Esophagus squamous epithelium (tissue), 5 donors: ENCODE measurements at places on chromosomes 5 and 9.

DNA sequence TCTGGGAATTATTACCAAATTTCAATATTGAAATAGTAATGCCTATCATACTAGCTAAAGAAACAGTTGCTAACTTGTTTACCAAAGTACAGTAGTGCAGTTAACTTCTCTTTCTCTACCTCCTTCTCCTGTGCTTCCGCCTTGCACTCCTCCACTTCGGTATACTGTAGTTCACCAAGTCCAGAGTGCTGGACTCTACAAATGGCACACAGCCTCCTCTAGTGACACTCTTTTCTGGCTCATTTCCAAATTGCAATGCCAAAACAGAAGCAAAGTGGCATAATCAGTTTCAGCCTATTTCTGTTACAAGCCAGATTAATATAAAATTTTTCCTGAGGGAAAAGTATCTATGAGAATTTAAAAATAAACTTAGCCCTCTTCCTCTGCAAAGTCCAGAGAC lies 86.0 kb upstream of the RASGRF2 start:
- DNase-seq = no peak

DNA sequence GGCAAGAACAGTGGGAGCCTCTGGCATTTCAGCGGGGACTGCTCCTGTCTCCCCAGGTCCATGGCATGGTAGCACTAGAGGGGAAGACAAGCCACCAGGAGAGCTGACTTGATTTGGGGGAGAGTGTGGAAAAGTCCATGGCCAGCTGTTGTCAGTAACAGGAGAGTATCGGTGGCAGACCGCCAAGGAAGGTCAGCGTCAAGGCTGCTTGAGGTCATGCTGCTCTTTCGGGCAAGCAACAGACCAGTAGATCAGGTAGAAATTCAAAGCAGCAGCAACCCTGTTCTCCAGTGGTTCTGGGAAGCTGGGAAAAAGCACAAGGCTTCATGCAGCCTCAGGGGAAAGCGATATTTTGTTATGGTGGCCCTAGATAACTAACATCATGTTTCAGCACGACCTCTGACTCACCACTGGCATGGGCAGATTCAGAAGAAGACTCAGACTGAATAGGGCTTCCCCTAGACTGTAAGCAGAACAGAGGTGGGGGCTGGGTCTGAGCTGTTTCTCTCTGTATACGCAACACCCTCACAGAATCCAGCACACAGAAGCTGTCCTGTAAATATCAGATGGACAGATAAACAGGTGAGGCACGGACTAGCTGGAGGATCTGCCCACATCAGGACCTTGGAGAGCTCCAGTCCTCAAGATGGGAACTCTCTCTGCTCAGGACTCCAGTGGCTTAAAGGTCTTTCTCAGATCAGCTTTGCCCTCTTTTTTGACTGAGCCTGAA lies 35.2 kb upstream of the PLEKHG4B start:
- DNase-seq = no peak

- DNase-seq = no peak
These were observed 79.1 kb upstream of the RARS1 start for GRCh38 chr5:168407211-168407610.

- DNase-seq = no peak
These were observed 50.1 kb upstream of the RETREG1 start for GRCh38 chr5:16666883-16667398.

DNA sequence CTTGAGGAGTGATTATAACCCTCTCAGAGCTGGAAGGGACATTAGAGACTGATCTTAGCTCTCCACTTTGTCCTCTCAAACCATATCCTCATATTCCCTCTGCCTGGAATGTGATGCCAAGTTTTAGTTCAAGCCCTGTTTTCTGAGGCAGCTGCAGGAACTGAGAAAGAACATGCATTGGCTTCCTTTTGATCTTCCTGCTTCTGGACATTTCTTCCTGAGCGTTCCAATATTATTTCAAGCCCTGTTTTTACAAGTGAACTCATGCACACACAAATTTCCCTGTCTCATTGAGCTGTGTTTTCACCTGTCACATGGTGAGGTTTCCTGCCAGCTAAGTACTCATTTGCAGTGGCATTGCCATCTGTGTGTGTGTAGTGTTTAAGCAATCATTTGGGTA lies 17.0 kb downstream of the FOCAD start:
- DNase-seq = no peak

- DNase-seq = no peak
These were observed 169.6 kb downstream of the SLC24A2 start for GRCh38 chr9:19619221-19619620.

DNA sequence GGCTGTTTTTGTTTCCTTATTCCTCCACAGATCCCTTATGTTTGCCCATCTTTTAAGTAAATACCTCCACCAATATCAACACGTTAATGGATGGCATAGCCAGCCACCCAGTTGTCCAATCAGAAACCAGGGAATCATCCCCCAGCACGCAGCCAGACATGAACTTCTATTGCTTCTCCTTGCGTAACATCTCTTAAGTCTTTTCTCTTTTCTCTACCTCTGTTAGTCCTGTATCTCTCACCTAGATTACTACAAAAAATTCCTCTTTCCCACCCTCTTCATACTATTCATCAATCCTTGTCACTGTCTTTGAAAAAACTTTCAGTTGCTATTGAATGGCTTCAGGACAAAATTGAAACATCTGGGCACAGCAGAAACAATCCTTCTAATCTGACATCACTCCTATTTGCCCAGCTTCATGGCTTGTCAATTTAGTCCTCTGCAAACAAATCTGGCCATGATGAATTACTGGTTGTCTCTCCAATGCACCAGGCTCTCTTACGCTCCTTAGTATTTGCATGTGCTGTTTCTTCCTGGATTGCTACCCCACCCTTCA lies 349.3 kb downstream of the RAB3C start:
- DNase-seq = no peak

DNA sequence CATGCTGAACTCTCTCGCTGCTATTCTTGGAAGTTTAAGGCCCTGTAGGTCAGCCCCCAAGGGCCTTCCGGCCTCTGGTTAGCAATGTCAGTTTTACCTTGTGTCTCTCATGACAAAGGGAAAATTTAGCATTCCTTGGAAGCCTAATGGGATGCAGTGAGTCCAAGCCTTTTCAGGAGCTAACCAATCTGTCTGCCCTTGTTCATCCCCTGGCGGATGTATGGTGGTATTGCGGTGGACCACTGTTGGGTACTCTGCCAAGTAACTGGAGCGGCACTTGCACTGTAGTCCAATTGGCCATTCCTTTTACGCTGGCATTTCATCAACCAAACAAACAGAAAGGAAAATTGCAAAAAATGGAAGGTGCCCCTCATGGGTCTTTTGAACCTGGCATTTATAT lies 318.4 kb upstream of the NMUR2 start:
- no peak for DNase-seq

GRCh38 chr5:103808464-103809106 lies 246.0 kb upstream of the NUDT12 start:
- no peak for DNase-seq

GRCh38 chr5:172585114-172585513 lies 55.9 kb upstream of the NEURL1B start:
- no peak for DNase-seq

DNA sequence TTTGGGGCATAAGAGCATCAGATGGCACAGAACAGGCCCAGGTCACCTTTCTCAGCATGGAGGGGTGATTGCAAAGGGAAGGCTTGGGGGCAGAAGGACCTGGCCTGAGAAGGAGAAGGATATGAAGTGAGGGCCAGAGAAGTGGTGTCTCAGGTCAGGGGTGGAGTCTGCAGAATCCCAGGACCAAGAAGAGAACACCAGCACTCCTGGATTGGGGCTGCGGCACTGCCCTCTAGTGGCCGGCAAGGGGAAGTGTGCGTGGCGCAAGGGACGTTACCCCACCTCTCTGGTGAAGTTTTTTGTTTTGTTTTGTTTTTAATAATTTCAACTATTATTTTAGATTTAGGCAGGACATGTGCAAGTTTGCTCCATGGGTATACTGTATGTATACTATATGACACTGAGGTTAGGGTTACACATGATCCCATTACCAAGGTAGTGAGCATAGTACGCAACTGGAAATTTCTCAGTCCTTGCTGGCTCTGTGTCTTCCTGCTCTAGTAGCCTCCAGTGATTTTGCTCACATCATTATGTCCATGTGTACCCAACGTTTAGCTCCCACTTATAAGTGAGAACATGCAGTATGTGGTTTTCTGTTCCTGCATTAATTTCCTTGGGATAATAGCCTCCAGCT lies 1548.6 kb downstream of the EFNA5 start:
- no peak for DNase-seq

DNA sequence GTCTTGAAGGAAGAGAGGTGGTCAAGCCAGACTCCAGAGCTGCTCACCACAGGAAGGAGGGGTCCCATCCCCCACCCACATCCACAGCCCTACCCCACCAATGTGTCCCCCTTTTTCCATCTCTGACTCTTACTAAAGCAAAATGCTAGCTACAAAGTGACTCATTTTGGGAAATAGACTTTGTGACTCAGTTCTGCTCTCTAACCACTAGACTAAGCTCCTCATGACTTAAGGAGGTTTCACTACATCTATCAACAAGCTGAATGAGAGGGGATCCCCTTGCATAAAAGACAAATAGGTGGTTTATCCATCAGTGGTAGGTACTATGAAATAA lies 35.1 kb upstream of the ADRB2 start:
- no peak for DNase-seq

DNA sequence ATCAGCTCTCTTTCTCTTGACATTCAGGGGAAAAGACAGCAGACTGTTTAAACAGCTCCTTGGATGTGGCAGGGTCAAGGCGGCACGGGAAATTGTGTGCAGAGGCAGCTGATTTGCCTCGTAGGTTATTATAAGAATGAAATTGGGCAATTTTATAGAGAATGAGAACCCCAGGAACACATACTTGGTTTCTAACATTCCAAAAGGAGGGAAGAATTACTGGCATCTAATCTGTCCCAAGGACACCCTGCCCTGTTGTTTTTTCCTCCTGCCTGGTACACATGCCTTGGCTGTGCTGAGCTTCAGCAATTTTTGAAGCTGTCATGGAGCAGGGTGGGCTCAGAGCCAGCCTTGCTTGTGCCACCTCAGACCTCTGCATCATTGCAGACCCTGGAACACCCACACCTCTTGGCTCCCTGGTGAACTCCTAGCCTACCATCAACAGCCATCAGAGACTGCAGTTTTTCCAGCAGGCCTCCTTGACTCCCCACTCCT lies 143.6 kb downstream of the BOD1 start:
- DNase-seq = no peak

DNA sequence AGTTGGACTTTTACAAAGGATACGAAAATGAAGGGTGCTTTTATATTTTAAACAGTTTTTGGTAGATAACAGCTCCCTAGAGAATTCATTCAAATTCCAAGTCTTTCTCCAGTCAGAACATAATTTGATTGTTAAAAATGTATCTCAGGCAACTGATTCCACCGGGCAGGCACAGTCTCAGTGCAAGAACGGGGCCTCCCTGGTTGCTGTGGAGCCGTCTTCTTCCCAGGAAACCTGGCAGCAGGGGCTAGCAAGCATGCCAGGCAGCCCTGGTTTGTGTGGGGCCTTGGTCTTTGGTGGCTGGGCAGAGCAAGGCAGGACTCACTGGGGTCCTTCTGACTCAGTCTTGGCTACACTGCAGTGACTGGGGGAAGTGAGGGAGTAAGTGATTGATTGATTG lies 143.5 kb downstream of the NXNL2 start:
- no peak for DNase-seq

DNA sequence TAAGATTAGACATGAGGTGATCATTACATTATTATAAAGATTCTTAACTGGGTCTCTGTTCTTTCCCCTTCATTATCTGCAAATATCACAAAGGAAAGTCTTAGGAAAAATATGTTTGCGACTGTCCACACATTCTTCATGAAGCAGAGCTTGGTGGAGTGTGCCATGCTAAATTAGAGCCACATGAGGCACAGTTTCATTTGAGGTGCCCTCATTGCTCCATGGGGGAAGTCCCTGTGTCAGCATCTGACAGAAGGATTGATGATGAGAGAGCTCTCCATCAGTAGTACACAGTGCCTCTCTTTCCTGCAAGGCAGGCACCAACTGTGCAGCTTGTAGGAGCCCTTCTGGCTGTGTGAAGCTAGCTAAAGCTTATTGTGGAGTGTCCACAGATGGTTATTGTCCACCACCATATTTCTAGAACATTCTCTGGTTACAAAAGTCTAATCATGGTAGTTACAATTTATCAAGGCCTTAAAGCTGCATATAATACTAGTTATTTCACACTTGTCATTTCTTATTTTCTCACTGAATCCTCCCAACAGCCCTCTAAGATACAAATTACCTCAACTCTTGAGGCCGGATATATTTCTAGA lies 63.9 kb downstream of the C9orf152 start:
- DNase-seq = no peak

GRCh38 chr5:41510176-41510831 lies at the start of gene PLCXD3:
TSS of gene PLCXD3 (minus strand) at chr5:41510601. CDS start at chr5:41510526, 75 bp downstream.
- DNase-seq = no peak

GRCh38 chr5:84181093-84181492 lies 203.6 kb downstream of the EDIL3 start:
- no peak for DNase-seq

GRCh38 chr9:114109124-114109523 lies 10.0 kb upstream of the KIF12 start:
- DNase-seq = no peak

DNA sequence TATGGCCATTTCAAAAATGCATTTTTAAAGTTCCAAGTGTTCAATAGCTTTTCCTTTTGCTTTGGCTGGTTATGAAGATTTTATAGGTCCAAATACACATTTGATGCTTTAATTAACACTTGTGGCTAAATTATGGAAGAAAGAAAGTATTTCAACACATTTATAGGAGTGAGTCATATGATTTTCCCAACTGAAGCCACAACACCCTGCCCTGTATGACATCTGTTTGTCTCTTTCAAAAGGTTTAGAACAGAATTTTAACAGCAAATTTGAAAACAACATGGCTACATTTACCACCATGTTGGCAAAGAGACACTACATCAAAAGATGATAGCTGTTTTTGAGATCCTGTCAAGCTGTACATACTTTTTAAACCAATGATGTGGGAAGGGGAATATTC lies 99.4 kb downstream of the TMEM174 start:
- DNase-seq = no peak
